ENCODE measurements at places on chromosomes 2 and 18.
A peak's percentile ranks its signal among the peaks of the same experiment; 100 is the strongest.

GRCh38 chr2:47724221-47724981 is 58.5 kb upstream of the MSH6 start:
- peak; percentile 5 for DNase-seq

DNA sequence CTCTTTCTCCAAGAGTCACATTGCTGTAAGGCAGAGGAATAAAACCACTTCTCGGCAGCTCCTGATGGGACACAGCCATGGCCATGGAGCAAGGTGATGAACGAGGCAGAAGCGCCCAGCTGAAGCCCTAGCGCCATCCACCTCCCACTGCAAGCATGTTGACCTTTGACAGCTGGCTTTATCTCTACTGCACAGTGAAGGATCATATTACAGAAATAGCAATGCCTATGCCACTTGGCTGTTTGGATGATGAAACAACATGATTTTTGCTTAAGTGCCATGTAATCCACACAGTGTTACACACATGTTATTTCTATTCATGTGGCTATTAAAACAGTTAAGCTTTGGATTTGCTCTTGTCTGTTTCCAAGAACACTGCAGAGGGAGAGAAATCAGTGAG is 167.7 kb downstream of the VAPA start:
- DNase-seq: no peak

GRCh38 chr18:61551586-61551985 is 218.4 kb downstream of the CDH20 start:
- peak; percentile 74 for DNase-seq

- DNase-seq: peak; percentile 42
Observed at GRCh38 chr2:190533968-190534309, 583 bp downstream of the NEMP2 start.

GRCh38 chr2:109201465-109202327 is 72.7 kb downstream of the SH3RF3 start:
- no peak for DNase-seq

All from left kidney (tissue), 8 donors.